ENCODE measurements at places on chromosomes 1 and 21.

DNA sequence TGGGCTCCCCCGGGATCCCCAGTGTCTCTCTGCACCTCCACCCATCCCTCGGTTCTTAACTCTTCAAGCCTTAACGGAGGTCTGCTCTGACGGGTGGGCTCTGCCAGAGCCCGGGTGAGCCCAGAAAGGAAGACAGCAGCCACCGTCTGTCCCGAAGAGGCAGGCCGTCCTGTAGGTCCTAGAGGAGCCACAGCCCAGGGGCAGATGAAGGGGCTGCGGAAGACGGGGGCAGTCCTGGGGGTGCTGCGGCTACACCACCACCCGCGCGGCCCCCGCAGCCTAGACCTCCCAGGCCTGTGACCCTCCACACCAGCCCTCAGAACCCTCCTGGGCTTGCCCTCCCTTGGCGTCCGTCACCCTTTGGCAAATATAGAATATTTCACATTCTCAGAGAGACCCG is 71.0 kb downstream of the UMODL1 start:
- DNase-seq: no peak

DNA sequence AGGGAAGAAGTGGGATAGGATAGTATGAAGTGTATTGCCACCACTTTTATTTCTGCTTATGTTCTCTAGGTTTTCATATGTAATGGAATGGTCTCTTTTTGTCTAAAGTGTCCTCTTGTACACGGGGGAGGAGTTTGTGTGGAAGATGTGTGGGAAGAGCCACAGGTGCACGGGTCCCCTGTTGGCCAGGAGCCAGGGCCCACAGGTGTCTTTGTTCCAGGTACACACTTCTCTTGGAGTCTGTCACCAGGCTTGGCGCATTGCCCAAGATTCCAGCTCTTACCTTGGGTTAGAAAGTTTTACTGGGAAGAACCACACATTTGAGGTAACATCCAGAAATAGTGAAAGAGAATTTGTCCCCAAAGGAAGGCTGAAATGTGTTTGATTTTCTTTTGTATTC is 10.5 kb downstream of the TENT5C start:
- no peak for DNase-seq

GRCh38 chr21:34797201-34797525 is 128.4 kb downstream of the CLIC6 start:
- no peak for DNase-seq

GRCh38 chr1:161407451-161407985 is 39.8 kb upstream of the CFAP126 start:
- DNase-seq: no peak

GRCh38 chr1:67575861-67576260 is 109.1 kb upstream of the GADD45A start:
- DNase-seq: peak; percentile 50

GRCh38 chr1:183163316-183163715 is 22.7 kb upstream of the LAMC2 start:
- DNase-seq: no peak

DNA sequence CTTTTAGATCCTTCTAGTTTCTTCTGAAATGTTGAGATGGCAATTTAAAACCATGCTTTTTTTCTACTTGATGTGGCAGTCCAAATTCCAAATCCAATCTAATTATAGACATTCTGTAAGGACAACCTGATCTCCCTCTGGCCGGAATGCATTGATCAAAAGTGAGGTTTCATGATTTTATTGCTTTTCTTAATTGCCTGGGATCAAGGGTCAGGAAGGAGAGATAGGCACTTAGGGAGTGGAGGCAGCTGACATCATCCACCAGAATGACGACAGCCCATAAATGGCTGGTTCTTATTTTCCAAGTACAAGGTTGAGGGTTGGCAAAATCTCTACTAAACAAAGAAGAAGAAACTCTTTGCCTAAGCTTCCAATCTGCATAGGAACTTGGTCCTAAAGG is 46.4 kb upstream of the SCCPDH start:
- no peak for DNase-seq

GRCh38 chr1:15426492-15427279 is 11.6 kb upstream of the CTRC start:
- no peak for DNase-seq

DNA sequence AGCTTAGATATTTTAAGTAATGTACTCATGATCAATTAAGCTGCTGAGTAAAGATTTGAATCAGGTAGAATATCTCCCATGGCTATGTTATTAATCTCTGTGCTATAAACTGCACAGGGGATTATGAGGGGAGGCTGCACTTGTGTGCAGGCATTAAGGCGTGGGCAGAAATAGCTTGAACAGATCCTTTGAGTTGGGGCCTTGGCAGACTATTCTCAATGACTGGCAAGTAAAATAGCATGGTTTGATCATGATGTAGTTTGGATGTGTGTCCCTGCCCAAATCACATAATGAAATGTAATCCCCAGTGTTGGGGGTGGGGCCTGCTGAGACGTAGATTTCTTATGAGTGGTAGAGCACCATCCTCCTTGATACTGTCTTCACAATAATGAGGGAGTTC is 220.3 kb downstream of the PLPP3 start:
- peak; percentile 57 for DNase-seq

DNA sequence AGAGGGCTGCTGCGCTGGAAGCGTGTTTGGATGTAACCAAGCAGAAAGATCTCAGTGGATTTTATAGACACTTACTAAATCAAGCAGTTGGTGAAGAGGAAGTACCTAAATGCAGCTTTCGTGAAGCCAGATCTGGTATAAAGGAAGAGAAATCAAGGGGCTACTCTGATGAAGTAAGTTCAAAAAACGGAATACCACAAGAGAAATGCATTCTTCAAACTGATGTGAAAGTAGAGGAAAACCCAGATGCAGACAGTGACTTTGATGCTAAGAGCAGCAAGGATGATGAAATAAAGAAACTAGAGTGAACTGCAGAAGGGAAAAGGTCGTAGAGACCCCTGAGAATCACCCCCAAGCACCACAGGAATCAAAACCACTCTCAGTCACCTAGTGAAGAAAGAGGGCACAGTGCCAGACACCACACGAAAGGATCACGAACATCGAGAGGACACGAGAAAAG is 40.8 kb upstream of the NEXN start:
- no peak for DNase-seq

All from muscle of back (tissue), 13 donors.